ENCODE measurements at places on chromosomes 6 and 20.

GRCh38 chr20:16158976-16159286, 414.3 kb downstream of the KIF16B start:
- no peak for DNase-seq

DNA sequence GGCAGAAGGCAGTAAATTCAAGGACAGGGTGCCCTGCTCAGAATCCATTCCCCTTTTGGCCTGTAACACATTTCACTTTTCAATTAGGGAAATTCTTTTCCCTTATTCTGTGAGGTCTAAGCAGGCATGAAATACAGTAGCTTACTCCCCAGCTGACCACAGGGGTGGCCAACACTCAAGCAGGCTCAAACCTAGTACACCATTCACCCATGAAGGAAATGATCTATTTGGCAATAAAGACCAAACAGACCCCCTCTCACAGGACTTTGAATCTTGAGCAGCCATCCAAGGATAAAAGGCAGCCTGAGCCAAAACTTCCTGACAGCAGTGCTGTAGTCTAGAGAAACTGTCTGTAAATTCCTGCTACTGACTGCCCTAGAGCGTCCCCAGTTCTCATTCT, 17.7 kb downstream of the PDSS2 start:
- no peak for DNase-seq

DNA sequence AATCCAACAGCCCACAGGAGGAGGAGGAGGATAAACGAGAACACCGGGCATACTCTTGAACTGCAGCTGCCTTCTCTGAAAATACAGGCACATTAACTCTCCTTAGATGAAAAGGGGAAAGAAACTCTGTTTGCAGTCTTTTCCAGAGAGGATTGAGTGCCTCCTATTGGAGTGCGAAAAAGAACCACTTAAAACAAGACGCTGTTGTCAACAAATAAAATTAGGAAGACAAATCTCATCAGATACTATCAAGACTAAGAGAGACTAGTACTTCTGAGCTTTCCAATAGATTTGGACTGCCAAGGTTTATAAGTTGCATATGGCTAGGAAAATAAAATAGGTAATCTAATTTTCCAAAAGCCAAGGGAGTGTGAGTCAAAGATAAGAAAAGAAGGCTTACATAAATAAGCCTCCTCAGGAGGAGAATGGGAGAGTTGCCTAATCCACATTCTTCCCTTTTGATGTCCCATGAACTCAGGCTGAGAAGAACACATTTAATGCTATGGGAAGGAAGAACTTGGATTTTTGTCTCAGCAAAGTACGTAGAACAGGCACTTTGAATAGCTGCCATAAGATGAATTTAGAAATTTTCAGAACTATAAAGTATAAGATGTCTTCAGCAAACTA, 154.7 kb downstream of the ARHGAP18 start:
- DNase-seq, result no peak

DNA sequence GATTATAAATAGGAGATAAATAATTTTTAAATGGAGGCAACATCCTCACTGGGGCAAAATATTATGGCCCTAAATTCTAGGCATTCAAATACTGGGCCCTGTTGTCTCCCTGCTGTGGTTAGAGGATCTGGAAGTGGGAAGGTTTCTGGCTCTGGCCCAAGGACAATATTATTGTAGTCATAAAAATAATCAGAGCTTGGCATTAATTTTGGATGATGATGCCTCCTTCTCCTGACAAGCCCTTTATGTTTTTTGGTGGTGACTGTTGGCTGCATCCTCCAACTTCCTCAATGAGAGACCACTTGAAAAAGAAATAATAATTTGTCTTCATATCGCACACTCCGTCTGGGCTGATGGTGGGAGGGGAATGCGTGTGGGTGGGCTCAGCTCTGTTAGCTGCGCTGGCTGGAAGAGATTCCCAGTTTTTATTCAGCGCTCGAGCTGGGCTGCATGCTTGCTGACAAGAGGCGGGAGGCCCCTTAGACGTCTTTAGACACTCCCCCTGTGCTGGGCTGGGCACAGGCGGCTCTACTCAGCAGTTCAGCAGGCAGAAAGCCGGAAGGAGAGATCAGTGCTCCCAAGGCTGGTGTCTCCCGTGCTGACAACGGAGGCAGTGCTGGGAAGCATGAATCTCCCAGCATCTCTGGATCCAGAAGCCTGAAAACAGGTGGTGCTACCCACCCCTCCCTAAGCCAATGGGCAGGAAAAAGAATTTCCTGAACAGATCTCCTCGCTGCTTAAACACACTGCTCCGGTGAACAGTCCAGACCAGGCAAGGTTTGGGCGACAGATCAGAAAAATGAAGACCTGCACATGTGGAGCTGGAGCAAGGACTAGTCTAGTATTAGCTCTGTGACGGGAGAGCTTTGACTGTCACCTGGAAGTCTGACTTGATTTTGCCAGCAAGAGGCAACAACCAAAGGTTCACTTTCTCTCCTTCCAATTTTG, 97.7 kb downstream of the SYCP2 start:
- DNase-seq, result peak; percentile 41

GRCh38 chr20:2006452-2007361, 12.8 kb upstream of the PDYN start:
- peak; percentile 61 for DNase-seq

GRCh38 chr6:33786736-33787135, 2.2 kb downstream of the LEMD2 start:
- no peak for DNase-seq

- no peak for DNase-seq
These were observed 6.1 kb downstream of the DOP1A start for GRCh38 chr6:83073615-83074014.

- DNase-seq, result peak; percentile 46
These were observed 125.0 kb upstream of the MLIP start for GRCh38 chr6:53986165-53986720.

DNA sequence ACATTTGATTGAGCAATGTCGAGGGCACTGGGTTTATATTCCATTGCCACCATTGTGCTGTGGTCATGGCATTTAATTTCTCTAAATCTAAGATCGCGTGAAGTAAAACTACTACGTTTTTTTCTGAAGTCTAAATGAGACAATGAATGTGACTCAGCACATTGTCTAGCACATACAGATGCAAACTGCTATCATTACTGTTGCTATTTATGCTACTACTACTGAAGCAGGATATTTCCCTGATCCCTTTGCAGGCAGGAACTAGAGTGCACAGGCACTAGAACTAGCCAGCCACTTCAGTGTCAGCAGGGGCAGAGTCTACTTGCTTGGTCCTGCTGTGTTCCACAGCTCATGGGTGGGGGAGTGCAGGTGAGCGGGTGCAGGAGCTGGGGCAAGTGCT, 449.7 kb downstream of the CDKAL1 start:
- no peak for DNase-seq

- no peak for DNase-seq
These were observed 136.8 kb downstream of the OLIG3 start for GRCh38 chr6:137357263-137357947.

GRCh38 chr20:48835390-48835789, 7.6 kb upstream of the PREX1 start:
- DNase-seq, result no peak

DNA sequence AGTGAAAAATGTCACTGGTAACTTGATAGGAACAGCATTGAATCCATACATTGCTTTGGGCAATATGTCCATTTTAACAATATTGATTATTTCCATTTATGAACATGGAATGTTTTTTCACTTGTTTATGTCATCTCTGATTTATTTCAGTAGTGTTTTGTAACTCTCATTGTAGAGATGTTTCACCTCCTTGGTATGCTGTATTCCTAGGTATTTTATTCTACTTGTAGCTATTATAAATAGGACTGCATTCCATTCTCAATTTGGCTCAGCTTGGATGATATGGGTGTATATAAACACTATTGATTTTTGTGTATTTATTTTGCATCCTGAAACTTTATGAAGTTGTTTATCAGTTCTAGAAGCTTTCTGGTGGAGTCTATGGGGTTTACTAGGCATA, 730.3 kb downstream of the DOK5 start:
- no peak for DNase-seq

GRCh38 chr6:123456836-123457235, 179.9 kb downstream of the TRDN start:
- DNase-seq, result no peak

- no peak for DNase-seq
These were observed 32.4 kb downstream of the WRNIP1 start for GRCh38 chr6:2797564-2798031.

- no peak for DNase-seq
These were observed 28.4 kb upstream of the ADRM1 start for GRCh38 chr20:62274332-62274950.

GRCh38 chr6:135935941-135936601, 84.6 kb downstream of the PDE7B start:
- no peak for DNase-seq

DNA sequence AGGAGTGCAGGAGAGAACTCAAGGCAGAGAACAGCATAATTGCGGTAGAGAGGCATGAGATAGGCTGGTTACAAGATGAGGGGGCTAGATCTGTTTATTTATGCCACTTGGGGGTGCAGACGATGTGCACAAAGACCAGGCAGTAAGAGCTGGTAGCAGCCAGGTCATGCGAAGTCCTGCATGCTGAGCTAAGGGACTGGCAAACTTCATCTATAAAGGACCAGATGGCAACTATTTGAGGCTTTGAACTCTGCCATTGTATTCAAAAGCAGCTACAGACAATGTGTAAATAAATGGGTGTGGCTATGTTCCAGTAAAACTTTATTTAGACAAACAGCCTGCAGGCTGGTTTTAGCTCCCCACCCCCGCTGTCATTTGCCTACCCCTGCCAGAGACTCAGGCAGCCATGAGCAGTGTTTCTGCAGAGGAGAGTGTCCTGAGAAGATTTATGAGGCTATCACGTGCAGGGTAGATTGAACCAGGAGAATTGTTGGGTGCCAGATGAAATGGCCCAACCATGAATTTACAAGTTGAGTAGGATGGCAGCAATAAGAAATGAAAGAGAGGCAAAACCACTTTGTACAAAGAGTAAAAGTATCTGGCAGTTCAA, 253.4 kb upstream of the MOCS1 start:
- no peak for DNase-seq

DNA sequence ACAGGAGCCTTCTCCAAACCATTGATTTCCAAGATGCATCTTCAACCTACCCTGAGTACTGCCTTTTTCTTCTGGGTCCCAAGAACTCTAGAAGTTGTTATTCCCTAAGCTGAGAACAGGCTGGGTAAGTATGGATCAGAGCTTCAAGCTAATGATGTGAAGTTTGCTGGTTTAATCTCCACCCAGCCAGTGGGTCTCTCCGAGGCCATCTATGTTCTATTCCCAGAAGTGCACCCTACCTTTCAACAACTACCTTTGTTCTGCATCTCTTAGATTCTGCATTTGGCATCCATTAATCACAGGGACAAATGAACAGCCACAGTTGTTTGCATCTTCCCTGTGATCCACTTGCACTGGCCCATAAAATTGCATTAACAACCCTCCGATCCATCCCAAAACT, 246.2 kb downstream of the HIVEP2 start:
- DNase-seq, result no peak

- no peak for DNase-seq
These were observed 9.3 kb downstream of the DLL1 start for GRCh38 chr6:170281331-170282292.

GRCh38 chr20:55456316-55456940, 548.9 kb downstream of the CBLN4 start:
- no peak for DNase-seq

DNA sequence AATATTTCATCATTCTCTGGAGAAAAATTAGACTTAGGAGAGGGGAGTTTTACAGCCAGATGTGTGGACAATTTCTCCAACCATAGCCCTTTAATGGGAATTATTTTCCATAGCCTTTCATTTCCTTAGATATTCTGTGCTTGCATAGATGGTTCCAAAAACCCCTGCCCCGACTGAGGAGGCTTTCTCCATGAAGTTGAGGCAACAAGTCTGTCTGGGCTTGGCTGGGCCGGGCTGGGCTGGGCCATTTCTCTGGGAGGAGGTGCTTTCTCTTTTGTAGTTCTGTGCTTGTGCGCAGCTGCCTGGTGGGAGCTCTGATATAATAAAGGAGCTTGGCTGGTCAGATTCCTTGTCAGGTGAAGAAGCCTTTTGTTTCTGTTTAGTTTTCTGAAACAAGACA, 71.4 kb downstream of the SOBP start:
- DNase-seq, result peak; percentile 36

GRCh38 chr6:35739645-35740524, 3.1 kb downstream of the ARMC12 start:
- no peak for DNase-seq

GRCh38 chr6:3317741-3318211, 59.0 kb downstream of the PSMG4 start:
- DNase-seq, result no peak

GRCh38 chr20:22430746-22431168, 153.6 kb downstream of the FOXA2 start:
- DNase-seq, result no peak

- DNase-seq, result no peak
These were observed 215.4 kb upstream of the PREP start for GRCh38 chr6:105618247-105618646.

DNA sequence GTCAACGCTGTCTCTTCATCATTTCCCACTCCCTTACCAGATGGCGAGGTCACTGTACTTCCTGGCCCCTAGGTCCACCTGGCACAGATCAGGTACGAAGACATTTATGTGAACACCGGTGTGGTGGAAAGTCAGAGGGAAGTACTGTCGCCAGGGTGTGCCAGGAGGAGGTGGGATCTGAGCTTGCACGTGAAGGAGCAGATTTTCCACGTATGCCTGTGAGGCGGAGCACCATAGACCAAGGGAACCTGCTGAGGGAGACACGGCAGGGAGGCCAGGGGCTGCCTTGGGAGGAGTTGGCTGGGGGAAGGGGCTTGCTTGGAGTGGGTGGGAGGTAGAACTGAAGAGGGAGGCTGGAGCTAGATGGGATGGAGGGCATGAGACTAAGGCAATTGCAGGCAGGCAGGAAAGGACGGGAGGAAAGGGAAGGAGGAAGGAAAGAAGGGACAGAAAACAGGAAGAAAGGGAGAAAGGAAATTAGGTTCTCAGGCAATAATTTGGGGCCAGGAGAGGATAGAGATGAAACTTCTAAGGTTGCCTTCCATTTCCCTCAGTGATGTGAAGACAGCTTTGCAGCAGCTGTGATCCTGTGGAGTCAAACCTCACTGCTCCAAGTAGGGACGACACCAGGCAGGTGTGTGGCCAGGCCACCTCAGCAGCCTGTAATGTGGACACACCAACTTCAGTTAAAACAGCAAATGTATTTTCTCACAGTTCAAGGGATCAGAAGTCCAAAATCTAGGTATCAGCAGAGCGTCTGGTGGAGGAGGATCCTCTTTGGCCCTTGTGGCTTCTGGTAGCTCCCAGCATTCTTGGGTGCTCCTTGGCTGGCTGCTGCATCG, 46.8 kb downstream of the CHMP4B start:
- DNase-seq, result no peak

GRCh38 chr6:72733045-72733444, 111.2 kb downstream of the KCNQ5 start:
- no peak for DNase-seq

DNA sequence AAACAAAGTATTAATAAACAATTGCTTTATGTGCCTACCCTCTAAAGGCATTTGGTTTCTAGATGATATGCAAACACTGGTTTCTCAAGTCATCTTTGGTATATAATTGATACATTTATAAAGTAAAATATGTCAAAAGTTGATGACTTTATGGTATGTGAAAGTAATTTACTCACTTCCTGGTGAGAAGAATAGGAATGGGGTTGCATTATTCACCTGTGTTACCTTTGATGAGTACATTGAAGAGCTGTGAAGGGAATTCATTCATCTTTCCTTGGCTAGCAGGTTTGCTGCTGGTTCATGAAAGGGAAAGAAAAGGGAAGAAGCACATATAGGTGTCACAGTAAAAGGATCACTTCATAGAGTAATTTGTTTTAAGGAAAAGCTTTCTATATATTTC, 20.4 kb downstream of the RNF217 start:
- DNase-seq, result no peak

GRCh38 chr6:52937908-52938307, 28.4 kb upstream of the GSTA3 start:
- DNase-seq, result no peak

GRCh38 chr6:145045582-145045981, 689.7 kb downstream of the EPM2A start:
- no peak for DNase-seq
